ENCODE measurements at places on chromosomes 6 and 20.

DNA sequence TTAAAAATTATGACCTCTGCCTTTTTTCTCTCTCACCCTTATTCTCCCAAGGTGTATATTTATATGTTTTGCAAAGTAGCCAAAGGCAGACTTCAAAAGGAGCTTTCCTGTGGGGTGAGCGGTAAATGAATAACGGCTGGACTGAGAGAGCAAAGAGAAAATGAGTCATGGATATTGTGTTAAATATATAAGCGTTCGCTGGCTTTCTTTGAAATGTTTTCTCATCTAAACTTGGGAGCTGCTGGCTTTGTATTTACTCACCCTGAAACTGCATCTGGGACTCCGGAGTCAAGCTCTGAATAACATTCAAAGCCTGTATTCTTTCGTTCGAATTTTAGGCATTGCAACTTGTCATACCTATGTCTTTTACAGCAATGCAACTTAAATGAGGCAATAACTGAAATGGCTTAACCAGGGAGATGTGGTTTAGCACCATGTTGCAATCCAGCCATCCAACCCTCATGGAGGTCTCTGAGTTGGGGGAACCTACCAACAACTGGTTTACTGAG is 32.0 kb downstream of the ATXN1 start:
- DNase-seq: no peak

DNA sequence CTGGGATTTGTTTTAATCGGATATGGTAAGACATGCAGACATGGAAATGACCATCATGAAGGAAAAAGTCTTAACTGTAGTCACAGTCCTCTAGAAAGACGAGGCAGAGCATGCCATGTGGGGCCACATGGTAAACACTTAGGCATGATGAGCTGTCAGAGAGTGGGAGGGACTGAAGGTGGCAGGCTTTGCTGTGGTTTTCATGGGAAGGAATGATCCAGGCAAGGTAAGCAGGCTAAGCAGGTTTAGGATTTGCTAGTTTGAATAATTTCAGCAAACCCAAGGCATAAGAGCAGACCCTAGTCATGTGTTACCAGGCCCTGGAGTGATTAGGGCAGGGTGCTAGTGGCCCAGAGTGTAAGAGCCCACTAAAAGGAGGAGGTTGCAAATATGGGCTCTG is 47.2 kb upstream of the STMND1 start:
- no peak for DNase-seq

DNA sequence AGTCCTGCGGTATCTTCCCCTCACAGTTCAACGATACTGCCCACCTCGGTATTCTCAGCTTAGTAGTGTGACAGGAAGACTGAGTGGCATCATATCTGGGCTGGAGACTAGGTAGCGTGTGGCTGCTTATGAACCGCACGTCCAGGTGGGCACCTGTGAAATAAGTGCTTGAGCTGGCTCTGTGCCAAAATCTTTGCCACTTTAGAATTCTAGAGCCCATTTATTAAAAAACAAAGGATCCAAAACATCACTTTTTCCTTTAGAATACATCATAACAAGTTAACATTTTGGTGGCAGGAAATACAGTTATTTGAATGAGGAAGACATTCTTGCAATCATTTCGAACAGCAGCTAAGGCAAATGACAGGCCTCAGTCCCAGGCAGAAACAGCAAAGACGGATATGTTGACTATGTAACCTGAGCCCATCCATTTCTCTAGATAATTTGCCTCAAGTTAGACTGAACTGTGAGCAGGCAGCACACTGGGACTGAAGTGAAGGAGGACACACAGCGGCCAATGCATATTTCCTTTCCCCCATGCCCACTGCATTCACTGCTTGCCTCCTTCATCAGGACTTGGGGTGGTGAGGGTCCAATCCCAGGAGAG is 136.6 kb downstream of the GMDS start:
- DNase-seq: no peak

- DNase-seq: no peak
Measured at GRCh38 chr20:36786246-36786645, 12.7 kb upstream of the DSN1 start.

DNA sequence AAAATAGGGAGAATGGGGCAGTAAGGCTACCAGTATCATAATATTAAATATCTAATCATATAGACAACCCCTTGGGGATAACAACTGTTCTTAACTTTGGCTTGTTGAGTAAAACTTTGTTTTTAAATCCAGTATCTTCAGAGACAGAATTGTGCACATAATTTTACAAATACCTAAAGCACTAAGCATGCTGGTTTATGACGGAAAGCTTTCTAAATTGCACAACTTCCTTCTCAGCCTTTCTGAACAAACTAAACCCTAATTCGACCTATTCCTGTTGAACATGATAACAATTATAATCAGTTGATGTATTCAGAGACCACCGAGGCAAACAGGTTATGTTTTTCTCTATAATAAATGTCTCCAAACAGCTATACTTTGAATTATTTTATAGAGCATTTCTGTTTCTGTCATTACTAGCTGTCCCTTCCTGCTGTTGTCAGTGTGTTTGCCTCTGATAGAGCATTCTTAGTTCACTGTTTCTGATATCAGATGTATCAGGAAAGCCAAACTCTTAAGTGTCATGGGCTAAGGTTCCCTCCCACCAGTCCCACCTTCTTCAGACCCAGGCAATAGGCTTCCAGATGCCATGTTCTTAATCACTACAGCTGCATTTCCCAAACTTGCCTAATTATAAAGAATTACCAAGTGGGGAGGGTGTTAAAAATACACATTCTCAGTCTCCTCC is 8.7 kb downstream of the ZHX3 start:
- DNase-seq: no peak

DNA sequence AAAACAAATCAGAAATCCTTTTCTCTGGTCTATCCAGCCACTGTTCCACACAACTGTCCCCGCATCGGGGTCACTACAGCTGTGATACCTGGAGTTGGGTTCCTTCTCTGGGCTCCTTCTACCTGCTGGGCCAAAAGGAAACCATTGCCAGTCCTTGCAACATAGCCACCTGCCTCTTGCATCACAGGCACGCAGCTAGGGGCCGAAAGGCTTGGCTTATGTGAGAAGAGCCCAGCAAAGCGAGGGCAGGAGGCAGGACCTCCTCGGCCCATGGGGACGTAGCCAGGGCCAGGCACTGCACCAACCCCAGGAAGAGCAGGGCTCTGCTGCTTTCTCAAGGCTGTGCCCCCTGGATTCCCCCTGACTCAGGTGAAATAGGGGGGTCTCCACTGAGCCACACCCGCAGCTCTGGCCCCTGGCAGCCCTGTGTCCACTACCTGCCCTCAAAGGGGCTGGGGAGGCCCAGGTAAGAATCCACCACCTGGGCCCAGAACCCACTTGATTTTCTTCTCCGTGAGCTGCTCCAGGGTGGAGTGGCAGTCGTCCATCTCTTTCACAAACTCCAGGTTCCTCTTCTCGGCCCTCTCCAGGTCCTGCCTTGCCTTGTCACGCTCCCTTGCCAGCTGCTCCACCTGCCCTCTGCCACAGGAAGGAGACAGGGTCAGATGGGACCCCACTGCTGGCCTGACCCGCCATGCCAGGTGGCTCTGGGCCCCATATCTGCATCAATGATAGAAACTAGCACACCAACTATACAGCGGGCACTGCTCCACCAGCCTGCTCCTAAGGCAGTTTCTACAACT is 88.9 kb downstream of the GINS1 start:
- DNase-seq: no peak

- no peak for DNase-seq
Measured at GRCh38 chr6:139982652-139983295, 608.3 kb upstream of the CITED2 start.

- no peak for DNase-seq
Measured at GRCh38 chr6:85130743-85131142, 319.1 kb upstream of the NT5E start.

GRCh38 chr6:36570264-36570663 is 23.0 kb upstream of the STK38 start:
- no peak for DNase-seq

DNA sequence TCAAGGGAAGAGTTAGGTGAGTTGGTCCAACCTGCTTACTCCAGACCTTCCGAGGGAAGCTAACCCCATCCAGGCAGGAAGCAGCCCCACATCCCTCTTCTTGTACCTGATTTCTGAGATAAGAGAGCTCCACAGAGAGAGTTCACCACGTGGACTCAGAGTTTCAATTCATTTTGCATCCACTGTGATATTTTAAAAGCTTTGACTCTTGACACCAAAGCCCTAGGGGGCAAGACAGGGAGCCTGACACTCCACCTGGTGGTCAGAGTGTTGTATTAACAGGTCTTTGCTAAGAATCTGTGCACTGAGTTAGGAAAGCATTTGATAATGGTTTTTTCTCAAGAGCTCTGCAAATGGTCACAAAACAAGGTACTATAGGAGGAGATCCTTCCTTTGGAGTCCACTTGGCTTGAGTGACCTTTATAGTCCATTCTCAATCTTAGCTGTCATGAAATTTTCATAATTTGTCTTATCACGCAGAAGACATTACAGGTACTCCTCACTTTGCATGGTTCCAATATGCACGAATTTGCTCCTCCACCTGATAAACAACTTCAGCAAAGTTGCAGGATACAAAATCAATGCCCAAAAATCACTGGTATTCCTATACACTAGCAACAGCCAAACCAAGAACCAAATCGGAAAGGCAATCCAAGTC is 56.2 kb upstream of the RIPOR2 start:
- DNase-seq: no peak

DNA sequence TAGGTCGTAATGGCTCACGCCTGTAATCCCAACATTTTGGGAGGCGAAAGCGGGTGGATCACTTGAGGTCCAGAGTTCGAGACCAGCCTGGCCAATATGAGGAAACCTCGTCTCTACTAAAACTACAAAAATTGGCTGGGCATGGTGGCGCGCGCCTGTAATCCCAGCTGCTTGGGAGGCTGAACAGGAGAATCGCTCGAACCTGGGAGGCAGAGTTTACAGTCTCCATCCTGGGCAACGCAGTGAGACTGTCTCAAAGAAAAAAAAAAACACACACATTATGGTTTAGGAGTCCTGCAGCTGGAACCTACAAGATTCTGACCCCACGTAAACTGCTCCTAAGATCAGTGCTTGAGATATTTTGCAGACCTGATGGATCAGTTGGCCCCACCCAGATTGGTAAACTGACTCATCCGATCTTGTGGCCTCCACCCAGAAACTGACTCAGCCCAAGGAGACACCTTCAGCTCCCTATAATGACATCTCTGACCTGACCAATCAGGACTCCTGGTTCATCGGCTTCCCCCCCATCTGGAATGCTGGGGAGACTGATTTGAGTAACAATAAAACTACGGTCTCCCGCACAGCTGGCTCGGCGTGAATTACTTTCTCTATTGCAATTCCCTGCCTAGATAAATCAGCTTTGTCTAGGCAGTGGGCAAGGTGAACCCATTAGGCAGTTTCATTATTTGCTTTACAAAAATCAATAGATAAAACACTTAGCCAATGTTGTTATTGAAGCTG is 96.2 kb upstream of the BTN3A2 start:
- no peak for DNase-seq

- no peak for DNase-seq
Measured at GRCh38 chr6:28922821-28923317, 916 bp downstream of the TRIM27 start.

DNA sequence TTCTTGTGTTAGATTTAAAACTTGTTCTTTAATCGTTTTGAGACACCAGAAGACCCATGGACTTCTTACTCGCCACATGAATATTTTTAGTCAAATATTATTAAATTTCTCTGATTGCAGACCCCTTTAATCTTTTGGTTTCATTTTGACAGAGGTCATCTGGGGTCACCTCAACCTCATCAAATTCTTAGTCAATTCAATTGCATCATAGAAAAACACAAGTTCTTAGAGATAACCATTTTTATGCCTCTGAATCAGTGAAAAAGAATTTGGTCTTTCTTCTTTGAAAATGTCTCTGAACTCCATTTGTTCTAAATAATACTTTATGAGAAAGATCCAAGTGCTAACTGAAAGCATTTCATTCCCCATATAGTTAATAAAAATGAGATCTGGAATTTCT is 55.2 kb upstream of the CBLN4 start:
- no peak for DNase-seq

DNA sequence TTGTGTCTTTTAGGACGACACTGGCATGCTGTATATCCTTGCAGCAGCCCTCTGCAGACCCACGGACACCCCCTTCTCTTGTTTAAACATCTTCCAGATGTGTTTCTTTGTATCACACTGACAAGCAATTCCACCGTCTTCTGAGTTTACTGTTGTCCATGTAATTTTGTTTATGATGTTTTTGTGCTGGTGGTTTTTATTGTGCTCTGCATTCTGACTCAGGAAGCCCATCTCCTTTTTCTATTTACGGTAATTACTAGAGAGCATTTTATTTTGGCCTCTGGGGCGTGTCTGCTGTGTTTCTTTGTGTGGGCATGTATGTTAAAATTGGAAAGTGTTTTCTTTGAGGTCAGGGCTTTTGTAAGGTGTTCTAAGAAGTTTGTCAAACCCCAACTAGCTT is 111.9 kb downstream of the JARID2 start:
- DNase-seq: no peak

DNA sequence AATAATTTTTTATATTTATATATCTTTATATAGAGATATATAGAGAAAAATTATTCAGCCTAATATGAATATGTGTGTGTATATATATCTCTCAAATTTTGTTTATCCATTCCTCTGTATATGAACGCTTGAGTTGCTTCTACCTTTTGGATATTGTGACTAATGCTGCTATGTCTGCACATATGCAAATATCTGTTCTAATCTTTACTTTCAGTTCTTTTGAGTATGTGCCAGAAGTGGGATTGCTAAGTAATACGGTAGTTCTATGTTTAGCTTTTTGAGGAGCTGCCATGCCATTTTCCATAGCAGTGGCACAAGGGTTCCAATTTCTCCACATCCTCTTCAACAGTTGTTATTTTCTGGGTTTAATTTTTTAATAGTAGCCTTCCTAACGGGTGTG is 72.8 kb upstream of the CEP85L start:
- no peak for DNase-seq

GRCh38 chr6:119312441-119312840 is 37.1 kb downstream of the MAN1A1 start:
- no peak for DNase-seq

- no peak for DNase-seq
Measured at GRCh38 chr6:111487661-111488060, 4.6 kb upstream of the REV3L start.

GRCh38 chr6:132780770-132781371 is 17.6 kb downstream of the SLC18B1 start:
- DNase-seq: no peak

GRCh38 chr6:28586324-28586723 is 60.6 kb downstream of the GPX5 start:
- DNase-seq: no peak

- DNase-seq: no peak
Measured at GRCh38 chr6:35943390-35943789, 22.5 kb upstream of the SRPK1 start.

- DNase-seq: no peak
Measured at GRCh38 chr6:89768324-89768723, 51.3 kb downstream of the MDN1 start.
